Spleen (tissue), 13 donors: ENCODE measurements at places on chromosomes 2 and 18.
A peak's percentile ranks its signal among the peaks of the same experiment; 100 is the strongest.

DNA sequence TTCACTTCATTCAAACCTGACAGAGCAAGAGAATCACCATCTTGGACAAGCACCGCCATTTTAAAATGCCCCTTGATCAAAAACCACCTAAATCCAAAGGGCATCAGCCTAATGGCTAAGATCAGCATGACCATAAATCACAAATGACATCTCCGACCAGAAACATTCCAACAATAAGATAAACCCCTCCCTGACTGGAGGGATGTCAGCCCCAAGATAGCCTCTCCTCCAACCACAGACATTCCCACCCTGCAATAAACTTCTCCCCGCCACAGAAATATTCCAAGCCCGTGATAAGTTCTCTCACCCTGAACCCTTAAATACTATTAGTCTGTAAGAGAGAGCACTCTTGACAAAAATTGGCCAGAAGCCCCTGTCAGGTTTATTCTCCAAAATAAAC is 21.6 kb upstream of the LYPD1 start:
- no peak for DNase-seq

- DNase-seq, result no peak
Observed at GRCh38 chr18:46478796-46479195, 178.2 kb downstream of the LOXHD1 start.

DNA sequence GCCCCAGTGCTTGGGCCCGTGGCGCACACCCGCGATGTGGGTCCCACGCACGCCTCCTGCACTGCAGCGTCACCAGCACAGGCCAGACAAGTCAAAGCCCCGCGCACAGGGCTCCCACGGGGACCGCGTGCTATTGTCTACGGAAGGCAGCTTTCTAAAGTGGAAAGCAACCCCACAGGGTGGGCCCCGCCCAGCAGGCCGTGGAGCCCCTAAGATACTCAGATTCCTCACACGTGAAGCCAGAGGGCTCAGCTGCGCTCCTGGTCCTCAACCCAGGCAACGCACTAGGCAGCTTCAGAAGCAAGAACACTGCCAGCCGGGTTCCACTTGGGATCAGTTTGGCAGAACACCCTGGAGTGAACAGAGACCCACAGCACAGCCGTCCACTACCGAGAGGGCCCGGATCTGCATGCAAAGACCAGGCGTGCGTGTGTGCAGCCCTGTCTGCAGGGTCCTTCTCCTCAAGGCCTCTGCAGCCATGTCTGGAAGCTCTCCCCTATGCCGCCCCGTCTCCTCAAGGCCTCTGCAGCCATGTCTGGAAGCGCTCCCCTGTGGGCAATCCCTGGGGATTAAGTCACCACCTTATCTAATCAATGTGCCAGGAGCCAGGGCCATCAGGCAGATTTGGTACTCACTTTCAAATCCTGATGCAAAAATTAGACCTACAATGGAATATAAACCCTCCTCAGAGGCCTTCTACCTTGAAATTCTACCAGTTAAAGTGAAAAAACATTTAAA is 231.3 kb downstream of the HDAC4 start:
- DNase-seq, result peak; percentile 45

DNA sequence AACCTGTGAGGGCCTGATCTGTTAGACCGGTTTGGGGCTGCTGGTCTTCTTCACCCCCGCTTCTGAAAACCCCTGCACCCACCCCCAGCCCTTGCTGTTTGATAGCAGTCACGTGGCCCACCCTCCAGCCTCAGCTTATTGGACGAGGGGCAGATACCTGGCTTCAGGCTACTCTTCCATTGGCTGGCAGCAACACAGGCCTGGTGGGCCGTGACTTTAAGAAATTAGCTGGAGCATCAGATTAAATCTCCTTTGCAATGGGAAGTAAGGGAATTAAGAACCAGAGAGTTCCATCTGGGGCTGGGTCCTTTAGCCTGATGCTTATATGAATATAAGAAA is 107.3 kb downstream of the KLHL29 start:
- peak; percentile 46 for DNase-seq

DNA sequence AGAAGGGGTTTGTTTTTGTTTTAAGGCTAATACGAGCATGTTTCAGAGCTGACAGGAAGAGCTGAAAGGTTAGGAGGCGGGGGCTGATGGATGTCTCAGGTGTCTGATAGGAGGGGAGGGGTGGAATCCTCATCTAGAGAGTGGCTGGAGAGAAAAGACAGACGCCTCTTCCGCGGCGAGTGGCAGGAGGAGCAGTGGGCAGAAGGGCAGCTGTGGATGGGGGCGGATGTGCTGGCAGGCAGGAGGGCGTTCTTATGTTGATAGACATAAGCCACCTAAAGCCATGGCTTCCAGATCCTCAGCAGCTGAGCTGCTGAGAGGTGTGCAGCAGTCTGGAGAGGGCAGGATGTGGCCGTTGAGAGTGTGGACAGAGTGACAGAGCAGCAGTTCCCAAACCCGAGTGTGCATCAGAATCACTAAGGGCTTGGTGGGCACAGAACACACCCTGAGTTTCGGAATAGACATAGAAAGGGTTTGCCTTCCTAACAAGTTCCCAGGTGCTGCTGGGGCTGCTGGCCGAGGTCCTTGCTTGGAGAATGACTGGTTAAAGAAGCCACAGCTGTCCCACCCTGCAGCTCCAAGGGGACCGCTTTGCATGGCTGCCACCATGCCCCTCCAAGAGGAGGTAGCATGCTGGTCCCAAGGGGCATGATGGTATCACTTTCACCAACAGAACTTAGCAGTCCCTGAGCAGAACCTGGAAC is 3.0 kb upstream of the ITM2C start:
- DNase-seq, result no peak

DNA sequence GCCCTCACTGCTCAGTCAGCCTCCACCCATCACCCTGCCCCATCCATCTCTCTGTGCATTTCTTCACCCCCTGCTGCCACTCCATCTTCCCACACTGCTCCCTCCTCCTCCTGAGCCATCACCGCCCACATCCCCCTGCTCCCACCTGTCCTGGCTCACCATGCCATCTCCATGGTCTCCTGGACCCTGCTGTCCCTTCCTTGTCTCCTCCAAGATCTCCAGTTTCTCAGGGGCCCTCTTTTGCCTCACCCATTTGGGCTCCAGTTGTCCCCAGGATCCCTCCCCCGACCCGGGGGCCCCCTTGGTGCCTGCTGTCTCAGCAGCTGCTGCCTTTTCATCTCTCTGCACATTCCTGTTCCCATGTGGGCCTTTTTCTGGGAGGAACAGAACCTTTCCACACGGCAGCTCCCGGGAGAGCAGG is 10.6 kb downstream of the SPEG start:
- no peak for DNase-seq

DNA sequence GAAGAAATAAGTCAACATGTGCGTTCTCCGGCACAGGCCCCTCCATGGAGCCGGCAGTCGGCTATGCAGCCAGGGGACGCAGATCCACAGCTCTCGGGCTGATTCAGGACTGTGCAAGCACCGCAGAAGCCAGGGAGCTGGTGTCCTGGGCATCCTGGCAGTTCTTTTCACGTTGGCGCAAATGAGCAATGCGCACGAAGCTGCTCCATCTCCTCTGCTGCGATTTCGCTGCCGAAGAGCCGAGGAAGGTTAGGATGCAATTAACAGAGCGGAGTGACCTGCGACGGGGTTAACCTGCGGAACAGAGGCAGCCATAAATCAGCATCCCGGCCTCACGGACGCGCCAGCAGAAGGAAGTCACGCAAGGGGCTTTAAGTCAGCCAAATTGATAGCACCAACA is 107.1 kb upstream of the POU3F3 start:
- DNase-seq, result no peak

DNA sequence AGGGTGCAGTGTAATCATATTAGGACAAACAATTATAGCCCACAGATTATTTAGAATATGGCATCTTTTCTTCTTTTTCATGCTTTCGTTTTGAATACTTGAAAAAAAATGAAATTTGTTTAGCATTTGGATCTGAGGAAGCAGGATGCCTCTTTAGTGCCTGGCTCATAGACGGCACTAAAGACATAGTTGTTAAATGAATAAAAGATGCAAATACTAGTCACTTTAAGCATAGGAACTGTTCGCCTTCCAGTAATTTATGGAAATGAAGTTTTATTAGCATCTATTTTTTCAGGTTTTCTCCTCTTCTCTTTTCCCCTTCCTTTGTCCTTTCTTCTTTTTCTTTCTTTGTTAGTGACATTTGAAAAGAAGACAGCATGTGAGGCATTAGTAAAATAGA is 80.4 kb downstream of the CHST9 start:
- DNase-seq, result no peak

GRCh38 chr2:213234641-213235040 is 49.6 kb upstream of the SPAG16 start:
- no peak for DNase-seq

DNA sequence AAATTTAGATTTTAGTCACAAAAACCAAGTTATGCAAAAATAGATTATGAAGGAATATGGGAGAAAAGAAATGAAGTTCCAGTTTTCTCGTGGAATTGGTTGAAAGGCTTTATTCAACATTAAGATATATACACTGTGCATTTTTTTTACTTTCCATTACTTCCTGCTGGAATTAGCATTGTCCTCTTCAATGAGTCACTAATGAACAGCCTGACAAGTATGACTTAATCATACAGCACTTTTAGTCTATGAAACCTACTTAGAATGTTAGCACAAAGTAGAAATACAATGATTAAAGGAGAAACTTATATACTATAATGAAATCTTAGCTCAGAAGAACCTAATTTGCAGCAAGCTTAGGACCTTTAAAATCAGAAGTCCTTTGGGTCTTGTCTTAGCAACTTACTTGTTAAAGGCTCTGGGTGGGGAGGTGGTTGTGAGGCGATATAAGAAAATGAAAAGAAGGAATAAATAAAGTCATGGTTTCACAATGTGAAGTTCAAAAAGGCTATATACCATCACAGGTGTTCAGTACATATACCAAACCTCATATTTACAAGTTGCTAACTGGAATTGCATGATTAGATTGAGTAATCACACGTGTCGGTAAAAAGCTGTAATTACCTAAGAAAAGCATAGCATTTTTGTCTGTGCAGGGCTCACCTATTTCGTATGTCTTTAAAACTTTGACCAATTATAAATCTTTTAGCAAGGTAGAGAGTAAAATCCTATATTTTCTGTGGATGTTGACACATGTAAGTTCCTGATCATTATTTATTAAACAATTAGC is 236.8 kb downstream of the CAMKMT start:
- no peak for DNase-seq

GRCh38 chr2:47062681-47063537 is 92.2 kb downstream of the STPG4 start:
- DNase-seq, result no peak

DNA sequence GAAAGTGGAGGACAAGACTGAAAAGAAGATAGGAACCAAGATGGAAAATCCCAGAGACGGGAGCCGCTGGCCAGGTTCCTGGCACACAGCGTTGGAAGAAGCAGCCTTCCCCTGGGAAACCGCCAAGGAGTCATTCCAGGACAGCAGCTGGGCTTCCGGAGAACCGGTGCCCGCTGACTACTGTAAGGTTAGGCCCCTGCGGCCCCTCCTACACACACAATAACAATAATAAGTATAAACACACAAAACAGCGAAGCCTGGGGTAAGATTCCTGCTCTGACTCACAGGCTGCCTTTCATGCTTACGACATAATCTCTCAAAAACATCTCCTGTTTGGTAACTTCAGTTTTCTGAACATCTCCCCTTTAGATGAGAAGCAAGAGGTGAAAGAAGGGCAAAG is 28.1 kb upstream of the MYCN start:
- no peak for DNase-seq

GRCh38 chr2:135709992-135710391 is 31.7 kb upstream of the UBXN4 start:
- DNase-seq, result peak; percentile 82

DNA sequence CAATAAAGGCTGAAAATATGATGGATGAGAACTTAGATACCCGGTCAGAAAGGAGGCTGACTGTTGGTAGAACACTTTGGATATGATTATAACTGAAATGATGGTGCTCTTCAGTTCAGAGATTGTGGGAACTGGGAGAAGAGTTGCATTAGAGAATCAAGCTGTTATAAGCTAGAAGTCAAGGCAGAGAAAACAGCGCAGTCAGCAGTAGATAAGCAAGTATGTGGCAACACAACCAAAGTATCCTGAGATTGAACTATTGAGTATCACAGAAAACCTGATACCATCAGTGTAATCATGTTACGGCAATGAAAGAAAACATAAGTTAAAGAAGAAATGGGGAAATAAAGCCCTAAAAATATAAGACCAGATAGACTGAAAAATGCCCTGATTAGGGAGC is 633.9 kb upstream of the LRRTM1 start:
- DNase-seq, result no peak

DNA sequence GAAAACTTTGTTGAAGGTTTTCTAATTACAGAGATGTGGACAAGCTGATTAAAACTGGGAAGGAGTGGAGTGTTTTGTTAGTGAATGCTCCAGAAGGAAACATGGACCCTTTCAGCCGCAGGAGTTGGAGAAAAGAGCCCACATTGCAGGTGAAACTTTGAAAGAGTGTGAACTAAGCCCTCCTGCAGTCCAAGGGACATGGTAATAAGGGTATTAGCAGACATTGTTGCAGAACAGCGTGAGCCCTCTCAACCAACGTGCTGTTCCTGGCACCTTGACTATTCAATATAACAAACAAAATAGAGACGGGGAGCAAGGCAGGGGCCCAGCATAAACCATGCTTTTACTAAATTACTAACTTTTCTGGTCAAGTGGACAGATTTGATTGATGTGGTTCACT is 122.7 kb downstream of the EPHA4 start:
- no peak for DNase-seq

DNA sequence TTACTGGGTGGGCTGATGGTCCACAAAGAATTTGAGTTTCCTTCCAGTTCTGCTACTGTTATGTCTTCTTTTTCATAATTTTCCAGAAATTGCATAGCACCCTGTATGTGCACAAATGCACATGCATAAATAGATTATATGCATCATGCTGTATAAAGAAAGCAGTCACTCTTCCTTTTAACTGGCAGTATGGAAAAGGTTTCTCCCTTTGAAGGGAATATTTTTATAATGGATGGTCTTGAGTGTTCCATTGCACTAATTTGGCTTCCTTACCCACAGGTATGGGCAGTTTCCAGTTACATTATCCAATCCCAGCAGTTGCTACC is 154.4 kb downstream of the NAPG start:
- no peak for DNase-seq

GRCh38 chr18:38198956-38199355 is 633.4 kb upstream of the CELF4 start:
- DNase-seq, result no peak

DNA sequence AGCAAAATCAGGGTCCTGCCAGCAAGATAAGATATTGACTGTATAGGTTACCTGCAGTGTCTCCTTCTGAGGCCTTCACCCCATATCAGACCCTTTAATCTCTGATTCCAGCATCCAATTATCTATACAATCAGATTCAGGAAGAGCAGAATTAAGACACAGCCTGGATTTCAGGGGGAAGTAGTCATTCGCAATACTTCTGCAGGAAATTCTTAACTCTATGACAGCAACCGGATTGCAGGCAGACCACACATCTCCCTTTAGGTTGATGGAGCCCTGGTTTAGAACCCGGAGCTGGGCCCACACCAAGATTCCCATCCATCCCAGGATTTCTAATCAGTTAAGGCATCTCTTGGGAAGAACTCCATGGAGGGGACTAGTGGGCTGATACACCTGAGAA is 9.5 kb downstream of the ARL4C start:
- DNase-seq, result no peak

GRCh38 chr2:10073706-10074105 is 6.5 kb downstream of the CYS1 start:
- peak; percentile 63 for DNase-seq
